Activated T-cell treated with anti-CD3 and anti-CD28 coated beads, Interleukin-2, amount 50 U/mL, for 72 hours (primary cell): ENCODE measurements at places on chromosomes 2 and 18.

- no peak for DNase-seq
Observed at GRCh38 chr18:59059140-59059539, 80.5 kb upstream of the SEC11C start.

DNA sequence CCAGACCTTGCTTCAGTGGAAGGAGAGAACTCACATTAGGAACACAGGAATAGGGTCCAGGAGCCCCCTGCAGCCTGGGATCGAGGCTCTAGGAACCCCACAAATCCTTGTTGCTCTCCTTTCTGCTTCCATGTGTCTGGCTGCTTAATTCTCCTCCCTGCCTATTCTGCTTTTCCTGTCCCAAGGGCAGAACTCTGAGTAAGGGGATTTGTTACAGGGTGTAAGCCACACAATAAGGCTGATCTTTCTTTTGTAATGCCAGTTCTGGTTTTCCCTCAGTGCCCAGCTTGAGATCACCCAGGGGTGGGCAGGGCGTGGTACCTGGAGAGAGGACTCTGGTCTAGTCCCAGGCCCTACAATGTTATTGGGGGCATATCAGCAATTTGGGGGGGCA, 119.6 kb upstream of the MGAT5 start:
- no peak for DNase-seq

DNA sequence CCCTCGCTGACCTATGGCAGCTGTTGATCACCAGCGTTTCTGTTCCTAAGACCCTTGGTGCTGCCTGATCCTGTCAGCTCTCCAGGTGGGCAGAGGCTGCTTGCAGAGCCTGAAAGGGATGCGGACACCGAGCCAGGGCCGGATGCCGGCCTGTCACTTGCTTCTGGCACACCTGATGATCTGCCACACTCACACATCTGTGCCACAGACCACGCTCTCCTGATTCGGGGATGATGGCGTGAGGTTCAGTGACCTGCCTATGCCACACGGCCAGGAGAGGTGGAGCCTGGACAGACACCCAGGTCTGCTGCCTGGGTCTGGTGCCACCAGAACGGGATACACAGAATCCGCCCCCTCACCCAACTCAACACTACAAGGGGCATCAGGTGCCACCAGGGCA, 129.4 kb upstream of the GLI2 start:
- DNase-seq: no peak

DNA sequence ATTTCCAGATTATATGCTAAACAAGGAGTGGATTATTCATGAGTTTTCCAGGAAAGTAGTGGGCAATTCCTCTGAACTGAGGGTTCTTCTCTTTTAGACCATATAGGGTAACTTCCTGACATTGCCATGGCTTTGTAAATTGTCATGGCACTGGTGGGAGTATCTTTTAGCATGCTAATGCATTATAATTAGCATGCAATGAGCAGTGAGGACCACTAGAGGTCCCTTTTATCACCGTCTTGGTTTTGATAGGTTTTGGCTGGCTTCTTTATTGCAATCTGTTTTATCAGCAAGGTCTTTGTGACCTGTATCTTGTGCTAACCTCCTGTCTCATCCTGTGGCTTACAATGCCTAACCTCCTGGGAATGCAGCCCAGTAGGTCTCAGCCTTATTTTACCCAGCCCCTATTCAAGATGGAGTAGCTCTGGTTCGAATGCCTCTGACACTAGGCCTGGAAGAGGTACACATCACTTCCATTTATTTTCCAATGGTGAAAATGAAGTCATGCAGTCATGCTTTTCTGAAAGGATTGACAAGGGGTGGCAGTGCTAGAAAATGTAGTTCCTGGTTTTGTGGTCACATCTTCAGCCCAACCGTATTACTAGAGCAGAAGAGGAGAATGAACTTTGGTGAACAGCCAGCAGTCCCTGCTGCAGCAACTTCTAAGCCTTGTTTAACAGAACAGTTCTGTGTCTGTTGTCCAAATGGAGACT, 26.6 kb upstream of the ITGA4 start:
- no peak for DNase-seq

DNA sequence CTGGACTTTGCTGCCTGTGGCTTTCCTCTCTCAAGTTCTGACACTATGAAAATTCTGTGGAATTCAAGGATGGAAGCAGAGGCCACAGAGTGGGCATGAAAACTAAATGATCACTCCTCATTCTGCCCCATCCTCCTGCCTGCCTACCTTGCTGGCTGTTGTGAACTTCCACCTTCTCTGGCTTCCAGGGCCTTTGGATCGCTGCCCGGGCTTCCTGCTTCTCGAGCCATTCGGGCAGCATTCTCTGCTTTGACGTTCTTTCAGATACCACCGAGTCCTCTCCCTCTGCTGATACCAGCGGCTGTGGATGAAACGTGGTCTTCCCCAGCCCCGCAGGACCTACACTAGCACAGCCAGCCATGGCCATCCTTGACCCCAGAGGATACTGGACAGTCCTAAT, 327.7 kb upstream of the SLC14A2 start:
- no peak for DNase-seq

DNA sequence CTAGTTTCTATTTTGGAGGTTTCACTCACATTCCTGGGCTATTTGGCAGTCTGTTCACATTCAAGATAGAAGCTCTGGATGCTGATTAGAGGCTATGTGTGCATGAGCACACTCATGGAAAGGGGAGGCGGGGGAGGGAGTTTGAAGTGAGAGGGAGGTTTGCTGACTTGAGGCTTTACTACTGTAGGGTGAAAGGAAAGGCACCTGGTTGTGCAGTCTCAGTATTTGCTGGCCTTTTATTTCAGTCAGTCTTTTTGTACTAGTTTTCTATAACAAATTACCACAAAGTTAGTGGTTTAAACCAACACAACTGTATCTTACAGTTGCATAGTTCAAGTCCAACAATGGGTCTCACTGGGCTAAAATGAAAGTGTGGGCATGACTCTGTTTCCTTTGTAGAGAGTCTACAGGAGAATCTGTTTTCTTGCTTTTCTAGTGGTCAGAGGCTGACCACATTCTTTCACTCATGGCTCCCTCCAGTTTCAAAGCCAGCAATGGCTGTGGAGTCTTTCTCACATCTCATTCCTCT, 47.7 kb upstream of the NR4A2 start:
- no peak for DNase-seq

DNA sequence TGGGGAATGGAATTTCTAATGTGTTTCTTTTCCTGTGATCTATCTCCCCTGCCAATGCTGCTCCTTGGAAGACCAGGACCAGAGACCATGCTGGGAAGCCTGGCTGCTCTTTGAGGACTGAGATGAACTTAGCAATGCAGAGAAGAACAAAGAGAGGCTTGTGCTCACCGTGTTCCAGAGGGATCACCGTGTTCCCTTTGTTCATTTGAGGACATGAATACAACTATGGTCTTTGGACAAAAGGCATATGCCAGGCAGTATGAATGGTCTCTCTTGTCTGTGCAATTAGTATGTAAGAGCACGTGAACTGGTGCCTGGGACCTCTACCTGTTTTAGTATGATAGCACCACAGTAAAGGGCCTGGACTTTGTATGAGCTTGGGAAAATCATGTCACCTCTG, 139.9 kb downstream of the TDRD15 start:
- no peak for DNase-seq
